H4 (cell line): ENCODE measurements at places on chromosomes 2 and 18.

- DNase-seq, result no peak
These were observed 6.3 kb downstream of the CFLAR start for GRCh38 chr2:201122276-201122675.

DNA sequence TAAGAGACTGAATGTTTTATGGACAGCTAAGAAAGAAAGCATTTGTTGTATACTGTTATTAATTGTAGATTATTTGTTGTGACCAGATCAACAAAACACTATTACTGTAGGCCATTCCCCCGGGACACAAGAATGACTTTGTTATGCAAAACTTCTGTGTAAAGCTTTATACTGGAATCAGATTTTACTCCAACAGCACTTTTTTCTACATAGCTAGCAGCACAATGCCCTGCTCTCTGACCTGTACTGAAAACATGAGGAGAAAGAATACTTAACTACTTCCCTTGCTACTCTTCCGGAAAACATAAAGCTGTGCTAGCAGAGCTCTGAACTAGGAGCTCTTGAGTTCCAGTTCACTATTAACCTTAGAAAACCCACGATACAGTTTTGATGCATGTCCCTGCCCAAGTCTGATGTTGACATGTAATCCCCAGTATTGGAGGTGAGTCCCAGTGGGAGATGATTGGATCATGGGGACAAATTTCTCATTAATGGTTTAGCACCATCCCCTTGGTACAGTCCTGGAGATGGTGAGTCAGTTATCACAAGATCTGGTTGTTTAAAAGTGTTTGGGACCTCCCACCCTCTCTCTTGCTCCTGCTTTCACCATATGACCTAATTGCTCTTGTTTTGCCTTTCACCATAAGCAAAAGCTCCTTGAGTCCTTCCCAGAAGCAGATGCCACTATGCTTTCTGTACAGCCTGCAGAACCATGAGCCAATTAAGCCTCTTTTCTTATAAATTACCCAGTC lies 601.1 kb upstream of the PIK3C3 start:
- DNase-seq, result no peak

- no peak for DNase-seq
These were observed 31.5 kb upstream of the ATIC start for GRCh38 chr2:215280326-215280725.

DNA sequence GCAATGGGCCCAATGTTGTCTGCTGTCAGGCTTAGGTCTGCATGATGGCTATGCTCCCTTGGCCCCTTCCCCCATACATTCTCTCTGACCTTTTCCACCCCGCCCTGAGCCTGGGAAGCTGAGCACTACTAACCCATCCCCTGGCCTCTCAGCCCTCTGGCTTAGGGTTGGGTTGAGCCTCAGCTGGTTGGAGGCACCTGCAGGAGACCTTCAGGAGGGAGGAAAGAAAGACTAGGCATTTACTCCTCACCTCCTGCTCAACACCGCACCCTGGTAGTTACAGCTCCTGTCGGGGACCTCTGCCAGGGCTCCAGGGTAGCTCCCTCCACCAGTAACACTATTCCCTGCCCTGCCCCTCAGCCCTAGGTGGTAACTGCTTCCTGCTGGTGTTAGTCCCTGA lies 80.5 kb downstream of the GALNT14 start:
- no peak for DNase-seq

DNA sequence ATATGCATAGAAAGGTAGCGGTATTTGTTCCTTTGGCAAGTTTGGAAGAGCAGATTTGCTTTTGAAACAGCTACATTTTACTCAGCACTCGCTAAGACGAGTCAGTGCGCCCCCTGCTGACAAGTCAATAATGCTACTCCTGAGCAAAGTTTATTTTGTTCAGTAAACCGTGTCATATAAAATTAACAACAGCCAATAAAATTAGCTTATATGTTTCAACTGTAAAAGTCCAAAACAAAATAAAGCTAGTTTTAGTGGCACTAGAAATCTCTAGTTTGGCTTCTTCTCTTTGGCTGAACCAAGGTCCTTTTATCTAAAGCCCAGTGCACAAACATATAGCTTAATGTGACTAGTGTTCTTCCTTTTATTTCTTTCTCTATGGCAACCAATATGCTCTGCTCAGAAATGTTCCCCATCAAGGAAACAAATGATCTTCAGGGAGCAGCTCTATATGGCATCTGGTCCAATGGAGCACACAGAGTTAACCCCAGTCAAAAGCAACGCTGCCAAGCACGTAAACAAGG lies 4.2 kb upstream of the POU3F3 start:
- DNase-seq, result peak; percentile 60

- DNase-seq, result no peak
These were observed 186.5 kb downstream of the RTP5 start for GRCh38 chr2:242056026-242056425.

DNA sequence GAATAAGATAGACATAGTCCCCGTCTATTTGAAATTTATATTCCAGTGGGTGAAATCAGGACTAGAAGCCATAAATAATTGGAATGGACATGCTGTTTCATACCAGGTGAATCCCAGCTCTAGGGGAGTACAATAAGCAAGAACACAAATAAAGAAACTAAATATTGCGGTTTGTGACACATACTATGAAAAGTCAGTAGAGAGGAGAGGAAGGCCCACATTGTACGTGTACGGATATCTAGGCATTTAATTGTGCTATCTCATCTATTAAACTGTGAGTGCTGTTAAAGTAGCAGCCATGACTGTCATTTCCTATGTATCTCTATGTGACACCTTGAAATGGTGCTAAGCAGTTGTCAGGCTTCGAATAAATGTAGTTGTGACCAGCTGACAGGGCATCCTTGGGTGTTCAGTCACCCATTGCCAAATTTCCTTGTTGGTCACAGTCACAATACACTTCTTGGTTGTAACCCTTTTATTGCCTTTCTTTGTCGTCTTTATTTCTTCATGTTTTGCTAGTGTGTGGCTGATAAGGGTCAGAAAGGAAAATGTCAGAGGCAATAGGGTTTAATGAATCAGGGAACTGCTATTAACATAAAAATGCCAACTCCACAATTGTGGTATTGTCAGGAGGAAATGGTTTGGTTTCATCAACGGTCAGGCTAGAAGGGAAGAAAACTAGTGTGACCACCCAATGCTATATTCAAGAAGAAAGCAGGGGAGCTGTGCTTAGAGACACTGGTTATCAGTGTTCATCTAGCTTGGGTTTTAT lies 31.5 kb downstream of the CPO start:
- DNase-seq, result no peak

- DNase-seq, result no peak
These were observed 58.3 kb downstream of the MRPL33 start for GRCh38 chr2:27829791-27830190.

GRCh38 chr2:241798631-241799521 lies 10.1 kb upstream of the NEU4 start:
- DNase-seq, result no peak

GRCh38 chr2:12824351-12824777 lies 107.6 kb downstream of the TRIB2 start:
- DNase-seq, result no peak

GRCh38 chr2:111698743-111699554 lies 185.0 kb downstream of the ANAPC1 start:
- DNase-seq, result peak; percentile 98

DNA sequence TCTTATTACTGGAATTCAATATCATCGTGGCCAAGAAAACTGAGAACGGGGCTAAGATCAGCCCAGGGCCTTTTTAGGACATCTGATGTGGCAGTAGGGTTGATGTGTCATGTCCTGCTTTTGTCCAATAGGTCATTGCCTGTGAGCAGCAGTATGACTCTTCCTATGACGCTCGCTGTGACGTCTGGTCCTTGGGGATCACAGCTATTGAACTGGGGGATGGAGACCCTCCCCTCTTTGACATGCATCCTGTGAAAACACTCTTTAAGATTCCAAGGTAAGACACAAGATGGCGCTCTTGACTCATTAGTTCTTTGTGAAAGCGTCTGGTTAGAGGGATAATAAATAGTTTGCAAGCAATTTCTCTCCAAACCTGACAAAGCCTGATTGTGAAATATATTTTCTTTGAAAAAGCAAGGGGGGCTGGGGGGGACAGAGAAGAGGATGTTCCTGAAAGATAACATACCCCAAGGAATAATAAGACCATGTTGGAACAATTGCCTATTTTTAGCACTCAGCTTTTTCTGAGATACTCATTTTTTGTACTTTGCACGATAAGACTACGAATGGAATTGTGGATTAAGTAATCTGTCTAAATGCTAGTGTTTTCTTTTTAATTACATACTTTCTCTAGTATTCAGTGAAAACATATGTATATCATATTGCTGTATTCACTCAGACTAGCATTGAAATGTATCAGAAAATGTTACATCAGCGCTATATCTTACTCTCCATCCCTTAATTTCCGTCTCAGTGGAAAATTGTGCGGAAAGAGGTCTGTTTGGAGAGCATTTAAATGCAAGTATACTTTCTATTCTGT lies 58.1 kb downstream of the MYO3B start:
- DNase-seq, result peak; percentile 37

DNA sequence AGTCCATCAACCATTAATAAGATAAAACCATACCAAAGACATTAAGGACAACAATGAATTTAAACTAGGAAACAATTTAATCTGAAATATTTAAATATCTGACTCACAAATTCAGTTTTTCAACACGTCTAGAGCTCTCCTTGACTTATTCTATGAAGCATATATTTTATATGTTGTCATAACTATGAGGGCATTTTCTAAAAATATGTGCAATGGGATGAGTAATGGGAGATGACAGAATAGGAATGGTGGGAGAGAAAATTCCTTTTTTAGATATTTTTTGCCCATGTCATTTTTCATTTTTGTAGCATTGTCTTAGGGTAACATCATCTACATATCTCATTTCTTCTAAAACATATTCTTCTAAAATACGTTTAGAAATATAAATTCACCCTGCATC lies 79.2 kb upstream of the CDH2 start:
- no peak for DNase-seq

DNA sequence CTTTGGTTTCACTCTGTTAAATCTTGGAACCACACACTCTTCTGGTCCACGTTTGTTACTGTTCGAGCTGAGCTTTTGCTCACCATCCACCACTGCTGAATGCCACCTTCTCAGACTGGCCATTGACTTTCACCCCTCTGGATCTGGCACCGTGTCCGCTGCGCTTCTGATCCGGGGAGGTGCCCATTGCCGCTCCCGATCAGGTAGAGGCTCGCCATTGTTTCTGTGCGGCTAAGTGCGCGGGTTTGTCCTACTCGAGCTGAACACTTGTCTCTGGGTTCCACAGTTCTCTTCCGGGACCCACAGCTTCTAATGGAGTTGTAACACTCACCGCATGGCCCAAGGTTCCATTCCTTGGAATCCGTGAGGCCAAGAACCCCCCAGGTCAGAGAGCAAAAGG lies 72.8 kb downstream of the LCLAT1 start:
- no peak for DNase-seq

- DNase-seq, result no peak
These were observed 322.9 kb upstream of the HS6ST1 start for GRCh38 chr2:128641421-128642080.

DNA sequence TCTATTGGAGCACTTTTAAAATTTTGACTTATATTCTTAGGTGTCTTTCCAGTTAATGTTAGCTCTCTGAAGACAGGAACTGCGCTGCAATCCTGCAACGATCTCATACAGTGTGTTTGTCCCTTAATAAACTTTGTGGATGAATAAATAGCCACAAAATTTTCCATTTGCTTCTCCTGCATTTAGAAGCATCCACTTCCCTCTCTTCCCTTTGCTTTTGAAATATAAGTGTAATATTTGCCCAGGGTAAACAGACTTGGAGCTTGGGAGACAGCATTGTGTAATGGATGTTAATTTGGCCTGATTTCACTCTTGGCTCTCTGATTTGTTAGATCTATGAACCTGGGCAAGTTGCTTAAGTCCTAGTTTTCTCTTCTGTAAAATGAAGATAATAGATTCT lies 58.2 kb upstream of the CD28 start:
- no peak for DNase-seq

- no peak for DNase-seq
These were observed 387.9 kb downstream of the SETBP1 start for GRCh38 chr18:45068400-45069094.

- DNase-seq, result no peak
These were observed 49.3 kb downstream of the ADD2 start for GRCh38 chr2:70718736-70719135.

DNA sequence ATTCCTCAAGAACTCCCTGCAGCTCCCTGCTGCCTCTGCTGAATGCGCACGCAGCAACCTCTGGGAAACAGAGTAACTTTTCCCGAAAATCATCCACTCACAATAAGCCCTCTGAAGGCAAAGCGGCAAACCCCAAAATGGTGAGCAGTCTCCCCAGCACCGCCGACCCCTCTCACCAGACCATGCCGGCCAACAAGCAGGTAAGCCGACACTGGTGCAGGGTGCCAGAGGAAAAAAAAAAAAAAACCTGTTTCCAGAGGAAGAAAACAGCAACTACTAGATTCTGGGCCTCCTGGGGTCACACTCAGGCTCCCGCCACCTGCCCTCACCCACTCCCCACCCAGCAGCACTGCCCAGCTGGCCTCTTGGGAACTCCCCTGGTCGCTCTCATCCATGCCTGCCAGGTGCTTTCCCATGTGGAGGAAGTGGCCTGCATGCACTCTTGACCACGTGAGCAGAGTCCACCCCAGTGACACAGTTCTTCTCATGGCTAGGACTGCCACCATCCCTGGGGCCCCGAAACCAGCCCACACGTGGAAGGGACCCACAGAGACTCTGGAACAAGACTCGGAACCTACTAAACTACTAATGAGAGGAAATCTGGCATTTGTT lies 36.9 kb downstream of the KCTD18 start:
- DNase-seq, result no peak

- no peak for DNase-seq
These were observed 15.6 kb downstream of the ADD2 start for GRCh38 chr2:70752396-70752795.

DNA sequence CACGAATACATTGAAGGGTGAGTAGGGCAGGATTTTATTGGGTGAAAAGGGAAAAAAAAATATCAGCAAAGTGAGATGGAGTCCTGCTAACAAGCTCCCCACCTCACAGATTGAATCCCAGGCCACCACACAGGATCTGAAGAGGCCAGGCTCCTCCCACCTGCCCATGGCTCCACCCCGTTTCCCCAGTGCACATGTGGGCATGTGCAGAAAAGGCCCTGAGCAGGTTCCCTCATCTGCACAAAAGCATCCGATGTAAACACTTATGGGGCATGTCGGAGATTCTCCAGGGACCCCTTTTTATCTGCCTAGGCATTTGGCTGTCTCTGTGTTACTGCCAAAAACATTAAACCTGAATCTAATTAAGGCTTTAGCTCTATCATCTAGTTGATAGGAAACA lies 35.2 kb downstream of the SKA1 start:
- no peak for DNase-seq
